ENCODE measurements at places on chromosomes 2 and 18. TPM values are rescaled to one million over a fixed set of nuclear protein-coding genes. Genes with fewer than 3 reads are reported as not detected.

GRCh38 chr2:150672311-150672710 lies 184.8 kb upstream of the RND3 start:
- no peak for DNase-seq

DNA sequence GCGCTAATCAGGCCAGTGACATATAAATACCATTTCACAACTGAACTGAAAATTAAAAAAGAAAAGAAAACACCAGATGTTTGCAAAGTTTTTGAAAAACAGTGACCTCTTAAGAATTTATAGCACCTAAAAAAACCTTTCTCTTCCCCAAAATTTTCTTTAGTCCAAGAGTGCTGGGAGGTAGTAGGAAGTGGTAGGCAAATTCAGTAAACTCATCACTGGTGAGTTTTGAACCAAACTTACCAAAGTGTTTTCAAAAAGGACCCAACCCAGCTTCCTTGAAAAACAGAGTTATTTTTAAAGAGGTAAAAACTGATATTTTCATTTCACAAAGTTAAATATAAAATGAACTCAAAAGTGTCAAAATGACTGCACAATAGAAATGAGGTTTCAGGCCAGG lies 90.4 kb downstream of the TMEM247 start:
- no peak for DNase-seq

CYP27A1 gene
- 5.8 TPM for total RNA-seq

GRCh38 chr18:64119916-64120315 lies 29.0 kb downstream of the LINC00305 start:
- peak; percentile 29 for DNase-seq

- DNase-seq = no peak
Measured at GRCh38 chr2:100188326-100188725, 45.9 kb upstream of the AFF3 start.

DNA sequence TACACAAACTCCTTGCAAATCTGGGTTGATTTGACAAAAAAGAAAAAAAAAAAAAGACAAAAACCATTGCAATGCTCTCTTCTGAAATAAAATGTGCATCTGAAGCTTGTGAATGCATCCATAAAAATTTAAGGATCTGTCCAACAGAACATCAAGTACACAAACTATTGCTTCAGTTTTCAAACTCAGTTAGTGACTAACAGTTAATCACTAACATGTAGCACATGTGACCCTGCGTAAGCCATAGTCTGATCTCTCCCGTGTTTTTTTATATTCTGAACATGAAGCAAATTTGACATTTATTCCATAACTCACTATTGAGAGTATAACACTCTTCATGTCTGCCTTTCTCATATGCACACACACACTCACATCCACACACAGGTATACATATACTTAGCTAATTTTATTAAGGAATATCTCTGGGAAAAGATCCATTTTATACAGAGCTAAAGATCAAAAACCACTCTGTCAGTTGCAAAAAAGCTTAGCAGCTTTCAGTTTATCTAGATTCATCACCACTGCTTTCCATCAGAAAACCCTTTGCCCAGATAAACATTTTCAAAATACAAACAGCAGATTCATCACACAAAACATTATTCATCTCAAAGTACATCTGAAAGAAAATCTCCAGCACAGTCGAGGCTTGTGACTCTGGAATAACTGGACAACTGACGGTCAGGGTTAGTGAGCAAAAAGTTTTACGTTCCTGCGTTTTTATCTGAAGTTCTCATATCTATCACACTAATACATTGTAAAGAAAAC lies 1000.4 kb upstream of the ACVR2A start:
- peak; percentile 67 for DNase-seq

- no peak for DNase-seq
Measured at GRCh38 chr2:20571231-20571630, 79.7 kb downstream of the HS1BP3 start.

FAM237A gene
- total RNA-seq = not detected

GRCh38 chr2:101238930-101239759 lies 13.5 kb upstream of the CNOT11 start:
- peak; percentile 89 for DNase-seq

- peak; percentile 7 for DNase-seq
Measured at GRCh38 chr18:47968721-47969120, 38.3 kb upstream of the SMAD2 start.

ALPP gene
- total RNA-seq = 14.4 TPM

DNA sequence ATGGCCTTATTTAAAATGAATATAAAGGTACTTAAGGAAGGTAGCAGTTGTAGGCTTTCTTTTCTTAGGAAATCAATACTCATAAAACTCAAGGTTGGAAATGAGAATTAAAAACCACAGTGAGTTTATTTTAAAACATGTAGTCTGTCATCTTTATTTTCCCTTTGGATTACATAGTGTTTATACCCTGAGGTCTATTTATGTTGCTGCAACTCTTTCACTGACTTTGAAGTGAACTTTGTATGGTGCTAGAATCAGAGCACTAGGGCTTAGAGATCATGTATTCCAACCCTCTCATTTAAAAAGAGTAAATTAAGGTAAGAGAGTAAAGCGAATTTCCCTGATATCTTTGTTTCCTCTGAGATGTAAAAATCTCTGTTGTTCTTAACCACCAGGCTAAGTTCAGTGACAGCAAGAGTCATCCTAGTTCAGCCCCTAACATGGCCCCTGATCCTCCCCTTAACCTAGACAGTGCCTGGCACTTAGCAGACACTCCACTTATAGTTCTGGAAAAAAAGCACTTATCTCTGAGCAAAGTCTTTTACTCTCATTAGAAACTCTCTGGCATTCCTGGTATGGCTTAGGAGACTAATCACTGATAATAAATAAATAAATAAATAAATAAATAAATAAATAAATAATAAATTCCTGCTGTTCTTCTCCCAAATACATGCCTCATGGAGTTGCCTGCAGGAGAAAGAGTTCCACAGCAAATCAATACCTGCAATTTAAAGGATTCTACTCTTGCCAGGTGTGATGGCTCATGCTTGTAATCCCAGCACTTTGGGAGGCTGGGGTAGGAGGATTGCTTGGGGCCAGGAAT lies 33.0 kb upstream of the PPP1R1C start:
- no peak for DNase-seq
